ENCODE measurements at places on chromosomes 4 and X. TPM values are rescaled to one million over a fixed set of nuclear protein-coding genes. Genes with fewer than 3 reads are reported as not detected.

Gene OTUD6A
- not detected for total RNA-seq

DNA sequence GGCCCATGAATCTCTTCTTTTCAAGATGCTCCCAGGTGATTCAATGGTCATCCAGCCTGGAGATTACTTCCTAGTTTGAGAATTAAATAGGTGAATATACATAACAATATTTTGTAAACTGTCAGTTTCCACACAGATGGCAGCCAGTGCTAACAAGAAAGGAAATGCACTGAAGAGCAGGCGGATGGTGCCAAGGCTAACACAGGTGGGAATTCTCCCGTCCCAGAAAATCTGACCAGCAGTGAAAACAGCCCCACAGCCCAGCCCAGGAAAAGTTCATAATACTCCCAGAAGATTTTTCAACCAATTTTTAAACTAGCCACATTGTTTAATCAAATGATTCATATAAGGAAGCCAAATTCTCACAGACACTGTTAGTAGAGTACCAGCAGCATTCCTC is 387.2 kb upstream of the GATB start:
- H3K4me3 ChIP-seq = no peak overlapping the region
- H3K36me3 ChIP-seq = no peaks in the 10 kb centered on the region
- no peak for DNase-seq

GRCh38 chrX:78838709-78839108 is 91.2 kb downstream of the LPAR4 start:
- no peak overlapping the region for H3K4me3 ChIP-seq
- no peak overlapping the region for H3K27ac ChIP-seq
- no peaks in the 10 kb centered on the region for H3K27me3 ChIP-seq
- no peaks in the 10 kb centered on the region for H3K4me1 ChIP-seq

GRCh38 chrX:45824471-45824870 is 623.8 kb upstream of the DIPK2B start:
- H3K4me3 ChIP-seq = no peak overlapping the region
- no peaks in the 10 kb centered on the region for H3K4me1 ChIP-seq
- DNase-seq = no peak
- no peaks in the 10 kb centered on the region for H3K36me3 ChIP-seq
- H3K27me3 ChIP-seq = no peaks in the 10 kb centered on the region
- H3K27ac ChIP-seq = no peak overlapping the region

GRCh38 chrX:15524417-15524816 is 23.8 kb downstream of the BMX start:
- no peak overlapping the region for H3K4me3 ChIP-seq
- no peak for DNase-seq
- H3K4me1 ChIP-seq = peaks cover 6% of the 10 kb centered on the region

- no peaks in the 10 kb centered on the region for H3K27me3 ChIP-seq
- no peaks in the 10 kb centered on the region for H3K36me3 ChIP-seq
- H3K4me3 ChIP-seq = no peak overlapping the region
- H3K4me1 ChIP-seq = no peaks in the 10 kb centered on the region
Measured at GRCh38 chr4:162644346-162644745, 480.5 kb upstream of the FSTL5 start.

DNA sequence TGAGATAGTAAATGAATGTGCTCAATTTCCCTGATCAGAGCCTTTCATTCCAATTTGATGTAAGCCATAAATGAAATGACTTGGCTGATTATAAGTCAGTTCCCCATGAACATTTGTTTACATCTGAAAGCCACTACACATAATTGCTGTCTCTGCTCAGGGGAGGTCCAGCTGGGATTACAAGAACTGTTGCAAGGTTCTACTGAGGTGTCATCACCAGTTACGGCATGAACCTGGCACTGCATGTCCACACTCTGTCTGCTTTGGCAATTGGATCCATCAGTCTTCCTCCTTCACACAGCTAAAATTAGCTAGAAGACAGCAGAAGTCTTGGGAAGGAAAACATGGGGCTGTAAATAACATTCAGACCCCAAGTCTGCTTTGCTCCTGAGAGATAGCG is 12.8 kb upstream of the MBNL3 start:
- no peaks in the 10 kb centered on the region for H3K4me1 ChIP-seq
- DNase-seq = no peak
- no peak overlapping the region for H3K4me3 ChIP-seq
- no peaks in the 10 kb centered on the region for H3K36me3 ChIP-seq
- no peaks in the 10 kb centered on the region for H3K27me3 ChIP-seq

Measured in lower lobe of right lung (tissue), 2 donors.